Immature natural killer cell (primary cell): ENCODE measurements at places on chromosomes 13 and 19.
A peak's percentile ranks its signal among the peaks of the same experiment; 100 is the strongest.

- DNase-seq = no peak
These were observed 15.8 kb upstream of the TUBGCP3 start for GRCh38 chr13:112603641-112604225.

GRCh38 chr13:111326981-111327642 lies 6.7 kb downstream of the TEX29 start:
- no peak for DNase-seq

DNA sequence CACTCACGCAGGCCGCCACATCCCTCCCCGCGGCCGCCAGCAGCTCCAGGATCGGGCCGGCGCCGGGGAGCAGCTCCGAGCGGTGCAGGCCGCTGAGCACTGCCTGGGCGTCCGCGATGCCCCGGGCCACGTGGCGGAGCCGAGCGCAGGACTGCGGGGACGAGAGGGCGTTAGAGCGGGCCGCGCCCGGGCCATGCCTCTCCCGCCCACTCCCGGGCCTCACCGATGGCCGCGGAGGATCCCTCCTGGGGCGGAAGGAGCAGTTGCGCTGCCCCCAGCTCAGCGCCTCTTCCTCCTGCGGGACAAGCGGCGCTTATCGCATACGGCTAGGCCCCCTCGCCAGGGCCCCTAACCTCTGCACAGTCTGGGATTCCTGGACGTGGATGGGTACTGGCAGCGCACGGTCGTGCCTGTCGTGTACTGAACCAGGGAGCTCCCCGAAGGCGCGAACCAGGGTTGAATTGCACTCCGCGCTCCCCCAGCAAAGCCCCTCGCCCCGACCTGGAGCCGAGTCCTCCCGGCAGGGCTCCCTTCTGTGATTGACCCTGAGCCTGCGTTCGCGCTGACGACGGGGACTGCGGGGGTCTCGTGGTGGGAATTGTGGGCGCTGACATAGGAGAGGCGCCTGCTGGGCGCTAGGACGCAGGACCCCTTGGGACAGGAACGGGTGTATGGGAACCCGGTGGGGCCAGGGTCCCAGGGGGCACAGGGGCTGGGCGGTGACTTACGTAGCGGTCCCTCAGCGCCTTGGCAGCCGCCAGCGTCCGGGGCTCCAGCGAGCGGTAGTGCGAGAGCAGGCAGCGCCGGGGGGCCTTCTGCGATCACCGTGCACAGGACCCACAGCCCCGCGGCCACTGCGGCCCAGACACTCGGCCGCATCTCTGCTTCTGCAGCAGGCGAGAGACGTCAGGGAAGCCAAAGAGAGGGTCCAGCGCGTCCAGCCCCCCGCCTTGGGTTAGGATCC lies 673 bp downstream of the IFNL4 start:
- no peak for DNase-seq

DNA sequence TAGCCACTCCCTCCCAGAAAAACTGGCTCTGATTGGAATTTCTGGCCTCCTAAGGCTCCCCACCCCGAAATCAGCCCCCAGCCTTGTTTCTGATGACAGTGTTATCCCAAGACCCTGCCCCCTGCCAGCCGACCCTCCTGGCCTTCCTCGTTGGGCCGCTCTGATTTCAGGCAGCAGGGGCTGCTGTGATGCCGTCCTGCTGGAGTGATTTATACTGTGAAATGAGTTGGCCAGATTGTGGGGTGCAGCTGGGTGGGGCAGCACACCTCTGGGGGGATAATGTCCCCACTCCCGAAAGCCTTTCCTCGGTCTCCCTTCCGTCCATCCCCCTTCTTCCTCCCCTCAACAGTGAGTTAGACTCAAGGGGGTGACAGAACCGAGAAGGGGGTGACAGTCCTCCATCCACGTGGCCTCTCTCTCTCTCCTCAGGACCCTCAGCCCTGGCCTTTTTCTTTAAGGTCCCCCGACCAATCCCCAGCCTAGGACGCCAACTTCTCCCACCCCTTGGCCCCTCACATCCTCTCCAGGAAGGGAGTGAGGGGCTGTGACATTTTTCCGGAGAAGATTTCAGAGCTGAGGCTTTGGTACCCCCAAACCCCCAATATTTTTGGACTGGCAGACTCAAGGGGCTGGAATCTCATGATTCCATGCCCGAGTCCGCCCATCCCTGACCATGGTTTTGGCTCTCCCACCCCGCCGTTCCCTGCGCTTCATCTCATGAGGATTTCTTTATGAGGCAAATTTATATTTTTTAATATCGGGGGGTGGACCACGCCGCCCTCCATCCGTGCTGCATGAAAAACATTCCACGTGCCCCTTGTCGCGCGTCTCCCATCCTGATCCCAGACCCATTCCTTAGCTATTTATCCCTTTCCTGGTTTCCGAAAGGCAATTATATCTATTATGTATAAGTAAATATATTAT lies 6.1 kb downstream of the FOSB start:
- peak; percentile 23 for DNase-seq

DNA sequence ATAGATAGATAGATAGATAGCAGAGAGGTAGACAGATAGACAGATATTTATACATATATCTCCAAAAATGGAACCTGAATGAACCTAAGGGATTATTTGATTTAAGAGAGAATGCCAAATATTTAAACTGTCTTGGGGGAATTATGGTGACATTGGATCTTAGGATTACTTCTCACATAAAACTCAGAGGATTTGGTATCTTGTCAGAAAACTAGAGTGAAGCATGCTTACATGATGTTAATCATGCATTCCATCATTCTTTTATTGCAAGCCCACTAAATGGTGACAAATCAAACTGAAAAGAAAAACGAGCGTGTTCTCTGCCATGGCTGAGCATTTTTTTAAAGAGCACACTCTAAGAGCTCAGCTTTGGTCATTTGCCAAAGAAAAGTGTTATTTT lies 165.2 kb downstream of the PCDH9 start:
- DNase-seq = no peak

DNA sequence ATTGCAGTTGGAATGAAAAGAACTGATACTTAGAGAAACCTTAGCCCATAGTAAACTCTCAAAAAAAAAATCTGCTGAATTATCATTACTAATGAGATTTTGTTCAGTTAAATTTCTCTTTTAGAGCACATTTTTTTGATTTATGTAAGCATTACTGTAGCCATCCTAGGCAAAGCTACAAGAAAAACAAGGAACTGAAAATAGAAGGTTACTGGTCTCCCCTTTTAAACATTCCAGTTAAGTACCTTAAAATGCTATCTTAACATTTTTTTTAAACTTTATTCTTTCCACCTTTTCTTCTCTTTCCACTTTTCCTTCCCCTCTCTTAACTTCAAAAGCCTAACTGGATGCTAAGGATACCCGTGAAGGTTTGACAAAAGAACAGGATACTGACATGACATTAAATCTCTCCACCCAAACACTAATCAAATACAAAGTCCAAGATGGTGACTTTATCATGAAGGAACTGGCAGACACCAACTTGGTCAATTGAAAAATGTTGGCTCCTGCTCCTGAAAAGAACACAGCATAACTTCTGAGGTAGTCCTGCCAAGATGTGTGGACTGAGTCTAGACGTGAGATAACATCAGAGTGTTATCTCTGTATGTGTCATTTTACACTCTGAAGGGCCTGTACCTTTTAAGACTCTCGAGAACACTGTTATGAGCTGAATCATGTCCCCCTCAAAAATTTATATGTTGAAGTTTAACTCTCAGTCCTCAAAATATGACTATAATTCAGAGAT lies 29.5 kb upstream of the SACS start:
- DNase-seq = no peak

- no peak for DNase-seq
These were observed 76.6 kb downstream of the WDFY2 start for GRCh38 chr13:51660813-51661212.

- no peak for DNase-seq
These were observed 1292.4 kb upstream of the MIR17HG start for GRCh38 chr13:90055121-90055520.

GRCh38 chr19:8005534-8006256 lies at the start of gene ELAVL1:
Gene ELAVL1, minus strand, starts transcription at chr19:8005641. Its CDS starts 13,826 bp downstream, at chr19:7991815.
- peak; percentile 92 for DNase-seq

GRCh38 chr19:887072-887471 lies 5.9 kb downstream of the MED16 start:
- DNase-seq = no peak

DNA sequence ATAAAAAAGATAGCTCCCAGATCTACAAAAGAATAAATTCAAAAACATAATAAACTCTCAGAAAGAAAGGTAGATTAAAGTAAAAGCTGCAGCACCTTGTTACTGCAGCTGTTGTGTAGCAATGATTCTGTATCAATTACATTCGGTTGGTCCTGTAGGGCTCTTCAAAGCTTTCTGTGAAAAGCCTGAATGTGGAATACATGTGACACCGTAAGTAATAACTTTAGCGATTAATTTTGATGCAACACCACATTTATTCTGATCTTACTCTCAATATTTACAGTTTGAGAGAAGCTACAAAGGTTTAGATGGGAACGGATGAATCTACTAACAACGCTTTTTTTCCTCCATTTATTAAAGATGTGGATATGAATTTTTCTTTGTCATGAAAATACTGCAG lies 279.2 kb downstream of the DACH1 start:
- DNase-seq = no peak

GRCh38 chr13:113086991-113087922 lies 18.3 kb upstream of the F7 start:
- DNase-seq = no peak

DNA sequence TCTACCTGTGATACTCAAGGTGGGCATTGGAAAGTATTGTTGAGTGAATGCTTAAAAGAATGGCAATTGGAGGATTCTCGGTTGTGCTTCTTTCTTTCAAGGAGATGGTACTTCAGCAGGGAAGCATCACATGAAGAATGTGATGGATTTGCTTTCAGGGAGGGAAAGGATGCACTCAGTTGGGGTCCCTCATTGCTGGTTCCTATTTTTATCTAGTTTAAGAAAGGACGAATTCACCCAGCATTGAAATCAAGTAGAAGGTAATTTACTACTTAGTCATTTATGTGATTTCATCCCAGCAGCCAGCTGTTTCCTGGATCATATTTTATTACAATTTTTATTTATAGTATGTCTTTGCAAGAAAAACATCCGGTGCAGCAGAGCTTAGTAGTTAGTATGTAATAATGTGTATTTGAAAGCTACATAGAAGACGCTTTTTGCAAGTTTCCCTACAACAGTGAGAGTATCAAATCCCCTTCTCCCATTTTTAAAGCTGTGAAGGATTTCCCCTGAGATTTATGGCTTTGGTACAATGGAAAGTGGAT lies 417.9 kb downstream of the GPC5 start:
- no peak for DNase-seq

GRCh38 chr13:32297206-32297605 lies 18.0 kb downstream of the ZAR1L start:
- no peak for DNase-seq

DNA sequence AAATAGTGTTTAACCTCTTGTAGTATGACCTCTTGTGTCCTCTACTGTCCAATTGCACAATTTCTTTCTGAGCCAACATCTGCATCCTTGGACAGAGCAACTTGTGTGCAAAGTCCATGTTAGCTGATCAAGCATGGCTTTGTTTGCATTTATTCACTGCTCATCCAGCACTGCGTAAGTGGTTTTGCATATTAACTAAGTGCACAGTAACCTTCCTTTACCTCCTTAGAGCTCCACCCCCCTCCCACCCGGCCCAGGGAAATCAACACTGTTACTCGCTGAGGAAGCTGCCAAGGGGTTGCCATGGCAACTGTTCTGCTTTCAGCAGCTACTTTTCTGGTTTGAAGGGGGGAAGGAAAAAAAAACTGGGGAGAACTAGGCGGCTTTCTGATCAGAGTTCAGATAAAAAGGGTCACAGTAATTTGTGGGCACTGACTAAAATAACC lies 153.5 kb upstream of the KLF12 start:
- peak; percentile 80 for DNase-seq
